Cerebellar nuclear complex (tissue), 1 donor: ENCODE measurements at places on chromosomes 3 and 15.
A peak's percentile ranks its signal among the peaks of the same experiment; 100 is the strongest.

- no peak for DNase-seq
Observed at GRCh38 chr15:49606594-49606993, 14.0 kb downstream of the FAM227B start.

- peak; percentile 38 for DNase-seq
Observed at GRCh38 chr3:127170814-127171213, 22.1 kb upstream of the PRR23E start.

GRCh38 chr3:42300013-42300412 lies 34.0 kb upstream of the CCK start:
- DNase-seq, result no peak

DNA sequence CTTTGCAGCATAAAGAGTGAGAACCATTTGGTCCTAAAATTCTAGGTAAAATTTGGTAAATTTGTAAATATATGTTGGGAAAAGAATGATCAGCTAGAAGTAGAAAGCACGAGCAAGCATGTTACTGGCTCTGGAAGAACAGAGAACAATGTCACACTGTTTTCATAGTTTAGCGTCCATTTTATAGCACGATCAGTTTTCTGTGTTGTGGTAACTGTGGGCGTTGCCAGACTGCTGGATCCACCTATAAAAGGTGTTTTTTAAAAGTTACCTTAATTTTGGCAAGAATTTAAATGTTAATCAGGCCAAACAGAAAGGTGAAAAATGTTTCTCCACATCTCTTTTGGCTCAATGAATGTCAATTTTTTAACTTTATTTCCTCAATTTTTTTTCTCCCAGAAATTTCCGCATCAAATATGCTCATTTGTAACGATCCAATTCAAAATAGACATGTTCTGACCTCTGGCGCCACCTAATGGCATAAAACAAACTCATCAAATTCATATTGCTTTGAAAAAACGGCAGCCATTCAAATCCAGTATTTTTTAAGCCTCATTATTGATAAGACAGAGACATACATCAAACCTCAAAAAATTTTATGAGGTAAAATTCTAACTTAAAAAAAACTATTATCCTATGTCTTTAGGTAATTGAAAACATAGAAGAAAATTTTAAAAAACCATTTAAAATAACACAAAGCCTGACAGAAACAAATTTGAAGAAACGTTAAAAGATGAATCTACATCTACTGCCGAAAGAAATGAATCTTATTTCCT lies 5.5 kb upstream of the GP5 start:
- no peak for DNase-seq

DNA sequence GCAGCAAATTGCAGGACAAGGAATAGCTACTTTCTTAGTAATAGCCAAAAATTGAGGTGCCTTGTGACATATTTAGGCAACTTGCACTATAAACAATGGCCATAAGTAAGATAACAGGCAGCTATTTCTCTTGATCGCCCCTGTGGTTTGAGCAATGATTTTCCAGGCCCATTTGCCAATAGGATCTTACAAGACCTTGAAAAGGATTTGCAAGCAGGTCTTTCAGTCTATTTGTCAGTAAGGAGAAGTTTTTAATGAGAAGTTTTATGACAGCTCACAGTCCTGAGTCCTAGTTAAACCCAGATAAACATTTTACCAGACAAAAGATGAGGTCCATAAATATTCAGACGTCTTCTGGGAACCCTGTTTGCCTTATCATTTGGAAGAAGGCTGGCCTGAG lies 645.5 kb downstream of the RBMS3 start:
- DNase-seq, result no peak

DNA sequence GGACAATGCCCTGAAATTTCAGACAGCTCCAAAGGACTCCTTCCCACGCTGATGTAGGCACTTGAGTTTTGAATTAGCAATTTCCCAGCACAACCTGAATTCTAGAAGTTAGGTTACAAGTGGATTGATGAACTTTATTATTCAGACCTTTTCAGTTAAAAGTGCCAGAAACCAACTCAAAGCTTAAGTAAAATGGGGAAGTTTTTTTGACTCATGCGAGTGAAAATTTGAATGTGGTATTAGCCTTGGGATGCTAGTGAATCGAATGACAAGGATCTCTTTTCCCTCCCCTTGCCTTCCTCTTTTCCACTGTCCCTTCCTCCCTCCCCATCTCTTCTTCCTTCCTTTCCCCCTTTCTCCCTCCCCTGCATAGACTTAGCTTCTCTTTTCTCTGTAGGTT lies 295.1 kb upstream of the PROK2 start:
- no peak for DNase-seq

DNA sequence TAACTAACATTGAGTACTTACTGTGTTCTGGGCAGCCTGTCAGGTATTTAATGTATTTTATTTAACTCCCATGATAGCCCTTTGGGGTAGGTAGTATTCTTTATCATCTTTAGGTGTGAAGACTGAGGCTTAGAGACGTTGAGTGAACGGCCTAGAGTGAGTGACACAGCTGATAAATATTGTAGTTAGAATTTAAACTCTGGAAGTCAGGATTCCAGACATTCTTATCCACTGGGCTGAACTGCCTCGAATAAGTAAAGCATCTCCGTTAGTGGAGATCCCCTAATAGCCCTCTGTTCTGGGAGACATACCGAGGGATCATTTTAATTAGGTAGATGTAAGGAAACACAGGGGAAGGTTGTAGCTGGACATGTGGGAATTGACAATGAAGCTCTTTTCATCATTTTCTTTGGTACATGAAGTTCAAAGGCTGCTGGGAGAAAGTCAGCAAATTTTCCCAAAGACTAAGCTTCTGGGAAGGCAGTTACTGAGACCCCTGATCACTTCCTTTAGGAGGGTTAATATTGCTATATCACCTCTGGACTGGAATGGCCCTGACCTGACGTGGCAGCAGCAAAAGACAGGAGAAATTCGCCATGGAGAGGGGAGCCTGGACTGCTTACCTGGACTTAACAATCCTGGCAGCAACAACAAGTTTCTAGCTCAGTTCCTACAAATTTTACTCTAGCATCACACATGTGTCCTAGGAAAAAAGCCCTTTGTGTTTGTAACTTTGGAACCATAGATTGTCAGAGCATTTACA lies 11.7 kb upstream of the PDCD6IP start:
- no peak for DNase-seq

GRCh38 chr3:39911465-39912309 lies 102.3 kb downstream of the MYRIP start:
- DNase-seq, result no peak

DNA sequence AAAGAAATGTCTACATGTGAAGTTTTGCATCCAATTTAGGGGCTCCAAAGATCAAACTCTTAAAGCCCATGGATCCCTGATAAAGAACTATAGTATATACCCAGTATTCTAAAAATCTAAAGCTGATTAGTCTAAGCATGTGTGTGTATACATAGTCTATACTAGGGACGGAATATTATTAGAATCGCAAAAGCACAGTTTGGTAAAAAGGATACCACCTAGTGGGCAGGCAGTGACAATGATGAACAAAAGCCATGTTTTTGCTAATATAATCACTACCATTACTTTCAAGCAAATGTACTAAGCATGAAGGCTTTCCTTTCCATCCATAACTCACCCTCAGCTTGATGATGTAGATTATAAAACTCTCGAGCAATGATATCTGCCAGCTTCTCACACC lies 16.5 kb downstream of the POLQ start:
- no peak for DNase-seq

DNA sequence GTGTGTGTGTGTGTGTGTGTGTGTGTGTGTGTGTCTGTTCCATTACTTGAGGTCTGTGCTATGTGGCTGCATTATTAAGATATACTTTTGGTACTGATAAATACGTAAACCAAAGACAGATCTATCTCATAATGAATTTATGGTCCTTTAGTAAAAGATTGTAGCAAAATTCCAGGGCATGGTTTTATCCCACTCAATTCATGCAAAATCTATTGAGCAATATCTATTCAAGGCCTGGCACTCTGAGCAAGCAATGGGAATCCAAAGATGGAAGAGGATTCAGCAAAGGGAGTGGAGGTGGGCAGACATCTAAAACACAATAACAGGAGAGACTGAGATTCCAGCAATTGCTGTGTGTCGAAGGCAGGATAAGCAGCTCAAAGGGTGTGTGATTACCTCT lies 86.8 kb downstream of the RFTN1 start:
- no peak for DNase-seq

DNA sequence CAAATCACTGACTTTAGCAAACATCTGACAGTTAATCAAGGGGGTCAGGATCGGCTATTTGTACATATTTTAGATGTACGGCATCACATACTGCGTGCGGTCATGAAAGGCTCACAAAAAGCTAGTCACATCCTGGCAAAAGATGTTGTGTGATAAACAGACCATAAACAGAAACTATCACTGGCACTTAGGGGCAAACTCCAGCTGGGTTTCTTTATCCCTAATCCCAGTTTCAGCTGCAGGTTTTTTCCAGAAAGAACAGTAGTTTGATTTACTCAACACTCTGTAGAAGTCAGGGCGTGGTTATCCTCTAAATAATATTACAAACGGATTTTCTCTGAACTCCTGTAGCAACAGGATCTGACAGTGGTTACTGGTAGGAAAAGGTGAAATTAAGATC lies 112.4 kb upstream of the BHLHE40 start:
- no peak for DNase-seq

- no peak for DNase-seq
Observed at GRCh38 chr15:32747921-32748342, 30.1 kb downstream of the GREM1 start.

DNA sequence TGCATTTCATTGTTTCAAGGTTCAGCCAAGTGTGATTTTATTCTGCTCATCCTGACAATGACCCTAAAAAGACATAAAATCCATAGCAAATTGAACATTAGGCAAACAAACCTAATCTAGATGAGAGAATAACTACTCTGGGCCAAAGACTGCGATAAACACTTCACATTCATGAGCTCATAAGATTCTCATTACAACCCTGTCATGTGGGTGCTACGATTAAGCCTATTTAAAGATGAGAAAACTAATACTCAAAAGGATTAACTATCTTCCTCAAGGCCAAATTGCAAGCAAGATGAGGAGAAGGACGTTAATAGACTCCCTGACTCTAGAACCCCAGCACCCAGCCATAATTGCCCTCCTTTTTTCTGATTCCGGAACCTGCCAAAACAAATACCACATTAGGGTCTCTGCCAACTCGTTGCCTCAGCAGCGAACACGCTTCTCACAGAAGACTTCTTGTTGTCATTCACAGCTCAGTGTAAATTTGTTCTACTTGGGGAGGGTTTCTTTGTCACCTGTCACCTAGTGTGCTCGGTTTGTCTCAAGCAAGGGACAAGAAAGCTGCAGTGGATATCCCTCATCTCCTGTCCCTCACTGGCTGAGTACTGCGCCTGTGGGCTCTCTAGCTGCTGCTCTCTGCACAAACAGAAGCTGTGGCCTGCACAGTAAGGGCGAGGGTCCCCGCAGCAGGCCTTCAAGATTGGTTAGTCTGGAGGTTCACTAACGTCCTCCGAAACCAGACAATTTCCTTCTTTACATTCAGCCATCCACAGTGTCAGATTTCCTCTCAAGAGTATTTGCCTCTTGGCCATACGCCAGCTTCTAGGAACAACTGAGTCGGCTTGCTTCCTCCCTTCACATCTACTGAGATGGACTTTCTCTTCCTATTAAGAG lies 200.0 kb upstream of the UBE2E2 start:
- DNase-seq, result no peak

GRCh38 chr3:22319446-22319845 lies 568.4 kb upstream of the ZNF385D start:
- no peak for DNase-seq

DNA sequence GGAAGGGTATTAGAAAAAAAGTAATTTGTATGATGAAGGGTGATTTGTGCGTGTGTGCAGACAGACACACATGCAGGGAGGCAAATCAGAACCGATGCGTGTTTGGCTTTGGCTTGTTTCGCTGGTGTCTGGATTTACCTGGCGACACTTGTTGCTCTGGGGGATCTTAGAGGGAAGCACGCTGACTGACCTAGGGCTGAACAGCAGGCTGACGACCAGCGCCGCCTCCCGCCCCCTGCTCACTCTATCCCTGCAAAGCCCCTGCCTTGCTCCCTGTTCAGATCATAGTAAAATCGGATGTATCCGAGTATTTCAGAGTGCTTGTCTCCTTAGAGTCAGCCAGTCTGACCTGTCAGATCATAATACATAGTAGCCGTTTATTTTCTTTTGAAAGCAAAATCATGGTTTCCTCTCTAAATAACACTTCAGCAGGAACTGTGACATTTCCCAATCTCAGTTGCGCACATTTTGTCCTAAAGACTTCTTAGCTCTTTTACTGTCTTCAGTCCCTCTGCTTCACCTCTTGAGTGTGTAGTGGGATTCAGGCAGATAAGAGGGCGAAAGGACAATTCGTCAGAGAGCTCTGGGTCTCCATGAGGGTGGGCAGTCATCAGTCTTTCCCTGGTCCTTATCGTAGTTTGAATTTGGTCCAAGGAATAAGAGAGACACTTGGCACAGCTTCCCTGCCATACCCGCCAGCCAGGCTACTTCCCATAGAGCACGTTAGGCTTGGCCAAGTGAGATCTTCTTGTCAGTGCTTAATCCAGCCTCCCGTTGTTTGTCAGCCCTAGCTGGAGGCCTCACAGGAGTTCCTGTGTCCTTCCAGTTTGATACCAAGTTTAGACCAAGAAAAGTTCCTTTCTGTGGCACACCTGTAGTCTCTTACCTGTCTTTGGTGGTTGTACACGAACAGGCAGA lies 97.4 kb downstream of the PGPEP1L start:
- no peak for DNase-seq

DNA sequence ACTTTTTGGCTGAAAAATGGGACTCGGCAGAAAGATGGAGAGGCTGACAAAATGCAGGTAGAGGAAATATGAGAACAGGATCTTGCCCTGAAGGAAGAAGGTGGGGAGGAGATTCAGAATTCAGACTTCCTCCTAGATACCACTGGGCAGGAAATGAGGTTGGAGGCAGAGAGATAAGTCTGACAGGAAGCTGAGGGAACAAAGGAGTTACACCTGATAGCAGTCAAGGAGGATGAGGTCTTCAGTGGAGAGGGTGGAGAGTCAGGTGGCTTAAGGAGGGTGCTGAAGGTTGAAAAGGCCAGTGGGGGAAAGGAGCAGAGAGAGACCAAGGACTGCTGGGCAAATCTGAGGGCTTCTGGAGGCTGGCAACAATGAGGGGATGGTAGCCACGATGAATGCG lies 56.8 kb downstream of the CCR4 start:
- no peak for DNase-seq

- no peak for DNase-seq
Observed at GRCh38 chr3:39497753-39498152, 30.3 kb downstream of the MOBP start.

GRCh38 chr3:14783480-14784086 lies 35.2 kb upstream of the FGD5 start:
- DNase-seq, result no peak

GRCh38 chr3:48405343-48405881 lies 24.5 kb downstream of the PLXNB1 start:
- DNase-seq, result no peak

DNA sequence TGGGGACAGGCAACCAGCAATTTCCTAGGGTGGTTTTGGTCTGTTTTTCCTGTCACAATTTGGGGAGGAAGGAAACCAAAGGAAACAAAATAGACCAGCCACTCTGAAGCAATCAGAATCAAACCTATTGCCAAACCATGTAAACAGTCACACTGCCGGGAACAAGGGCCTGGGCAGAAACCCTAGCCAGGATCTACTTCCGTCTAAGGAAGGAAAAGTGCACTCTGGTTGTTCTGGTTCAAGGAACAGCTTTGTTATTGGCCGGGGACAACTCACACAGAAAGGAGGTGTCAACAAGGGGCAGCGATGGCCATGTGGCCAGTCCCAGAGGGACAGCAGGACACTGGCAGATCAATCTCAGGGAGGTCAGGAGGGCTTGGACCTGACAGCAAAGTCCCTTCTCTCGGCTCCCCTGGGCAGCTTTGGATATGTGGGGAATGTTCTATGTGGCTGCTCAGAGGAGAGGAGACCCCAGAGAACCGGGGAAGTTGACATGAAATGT lies 17.5 kb upstream of the RAD18 start:
- no peak for DNase-seq
